ENCODE measurements at places on chromosomes 16 and 17.
A peak's percentile ranks its signal among the peaks of the same experiment; 100 is the strongest.

- DNase-seq: peak; percentile 4
Observed at GRCh38 chr17:43169561-43170139, 1.4 kb upstream of the NBR1 start.

DNA sequence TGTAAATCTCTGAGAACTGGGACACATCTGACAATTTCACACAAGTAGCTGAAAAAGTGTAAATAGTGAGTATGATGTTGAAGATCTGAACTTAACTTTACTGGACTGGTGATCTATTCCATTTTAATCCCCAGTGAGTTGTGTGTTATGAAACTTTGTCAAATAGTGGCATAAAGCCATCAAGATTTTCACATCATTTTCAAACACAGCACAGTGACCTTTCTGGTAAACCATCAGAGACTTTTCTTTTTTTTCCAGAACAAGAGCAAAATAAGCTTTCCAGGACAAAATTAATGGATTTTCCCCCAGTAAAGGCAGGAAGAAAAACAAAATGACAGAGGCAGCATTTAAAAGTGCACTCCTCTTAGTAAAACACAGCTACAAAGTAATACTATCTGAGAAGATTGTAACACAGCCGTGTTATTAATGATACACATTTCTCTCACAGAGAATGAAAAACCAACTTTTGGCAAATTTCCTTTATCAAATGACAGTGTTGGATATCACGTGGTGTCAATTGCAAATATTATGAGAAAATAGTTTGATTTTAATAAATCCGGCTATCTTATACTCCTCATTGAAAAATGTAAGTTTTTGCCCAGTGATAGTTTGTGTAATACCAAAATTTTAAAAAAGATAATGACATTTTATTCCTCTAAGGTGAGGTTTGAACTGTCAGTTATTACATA, 16.8 kb upstream of the COL1A1 start:
- DNase-seq: no peak

DNA sequence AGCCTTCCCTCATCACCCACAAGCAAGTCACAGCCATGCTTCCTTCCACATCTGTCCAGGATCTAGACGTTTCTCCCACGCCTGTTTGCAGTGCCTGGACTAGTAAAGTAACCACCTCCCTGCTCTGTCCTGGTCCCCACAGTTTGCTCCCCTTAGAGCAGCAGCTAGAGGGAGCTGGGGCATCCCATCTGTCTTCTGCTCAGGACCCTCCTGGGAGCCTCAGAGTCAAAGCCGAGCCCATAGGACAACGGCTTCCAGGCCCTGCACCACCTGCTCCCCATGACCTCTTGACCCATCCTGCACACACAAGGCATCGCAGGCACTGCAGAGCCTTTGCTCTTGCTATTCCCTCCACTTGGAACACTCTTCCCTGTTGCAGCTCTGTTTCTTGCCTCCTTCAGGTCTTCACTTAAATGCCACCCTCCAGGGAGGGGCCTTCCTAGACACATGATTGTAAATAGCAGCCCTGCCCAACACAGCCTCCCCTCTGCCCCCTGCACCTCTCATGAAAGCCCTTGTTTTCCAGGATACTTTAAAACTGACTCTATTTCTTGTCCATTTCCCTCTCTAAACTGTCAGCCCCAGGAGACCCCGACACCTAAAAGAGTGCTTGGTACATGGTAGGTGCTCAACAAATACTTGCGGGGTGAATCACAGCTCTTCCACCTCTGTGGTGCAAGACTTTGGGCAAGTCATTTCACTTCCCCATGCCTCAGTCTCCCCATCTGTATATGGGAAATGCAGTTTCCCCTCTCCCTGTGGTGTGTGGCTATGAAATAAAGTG, 3.1 kb downstream of the NATD1 start:
- no peak for DNase-seq

DNA sequence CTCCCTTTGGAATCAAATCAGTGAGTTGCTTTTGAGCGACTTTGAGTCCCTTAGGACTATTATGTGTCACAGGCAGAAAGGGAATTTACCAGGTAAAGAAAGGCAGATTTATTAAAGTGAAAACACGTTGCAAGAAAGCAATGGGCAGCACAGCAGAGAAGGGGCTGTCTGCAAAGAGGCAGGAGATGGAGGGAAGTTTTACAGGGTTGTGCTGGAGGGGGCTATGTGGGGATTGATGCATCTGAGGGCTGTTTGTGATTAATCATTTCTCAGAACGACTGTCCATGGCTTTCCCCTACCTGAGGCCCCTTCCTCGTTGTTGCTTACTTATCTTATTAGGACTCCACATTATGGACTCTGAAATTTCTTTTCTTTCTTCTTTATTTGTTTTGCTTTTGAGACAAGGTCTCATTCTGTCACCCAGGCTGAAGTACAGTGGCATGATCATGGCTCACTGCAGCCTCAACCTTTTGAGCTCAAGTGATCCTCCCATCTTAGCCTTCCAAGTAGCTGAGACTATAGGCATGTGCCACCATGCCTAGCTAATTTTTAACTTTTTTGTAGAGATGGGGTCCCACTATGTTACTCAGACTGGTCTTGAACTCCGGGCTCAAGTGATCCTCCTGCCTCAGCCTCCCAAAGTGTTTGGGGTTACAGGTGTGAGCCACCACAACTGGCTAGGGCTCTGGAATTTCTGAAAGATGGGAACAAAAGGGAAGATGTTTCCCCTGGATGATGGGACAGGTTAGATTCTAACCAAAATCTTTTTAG, 5.5 kb downstream of the WWP2 start:
- no peak for DNase-seq

DNA sequence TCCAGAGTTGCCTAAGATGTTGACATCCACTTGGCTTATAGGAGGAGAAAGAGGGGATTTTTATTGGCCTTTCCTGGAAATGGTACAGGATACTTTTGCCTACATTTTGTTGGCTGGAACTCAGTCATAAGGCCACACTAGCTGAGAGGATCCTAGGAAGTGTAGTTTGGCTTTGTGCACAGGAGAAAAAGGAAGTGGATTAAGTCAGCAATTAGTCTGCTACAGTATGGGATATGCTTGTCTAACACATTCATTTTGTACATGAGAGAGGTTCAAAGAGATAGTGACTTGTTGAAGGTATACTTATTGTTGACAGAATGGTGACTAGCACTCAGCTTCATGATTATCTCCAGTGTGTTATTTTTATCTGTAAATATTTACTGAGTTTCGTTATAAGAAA, 10.3 kb downstream of the UTP18 start:
- no peak for DNase-seq

DNA sequence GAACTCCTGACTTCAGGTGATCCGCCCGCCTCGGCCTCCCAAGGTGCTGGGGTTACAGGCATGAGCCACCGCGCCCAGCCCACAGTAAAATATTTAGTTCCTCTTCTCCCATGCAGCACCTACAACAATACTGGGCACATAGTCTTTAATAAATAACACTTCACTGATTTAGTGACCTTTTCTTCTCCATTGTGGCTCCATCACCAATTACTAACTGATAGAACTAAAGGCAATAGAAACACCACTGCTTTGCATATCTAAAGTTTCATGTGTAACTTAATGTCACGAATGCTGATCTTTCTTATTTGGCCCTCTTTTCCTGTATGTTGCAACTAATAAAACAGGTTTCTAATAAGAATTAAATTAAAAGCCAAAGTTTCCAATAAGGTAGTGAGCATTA, 38.9 kb downstream of the TRIM37 start:
- no peak for DNase-seq

- no peak for DNase-seq
Observed at GRCh38 chr16:53281280-53281679, 153.0 kb upstream of the RBL2 start.

GRCh38 chr17:79132271-79133064, 57.8 kb downstream of the ENGASE start:
- no peak for DNase-seq

GRCh38 chr16:75048530-75048929, 49.7 kb downstream of the ZNRF1 start:
- no peak for DNase-seq

DNA sequence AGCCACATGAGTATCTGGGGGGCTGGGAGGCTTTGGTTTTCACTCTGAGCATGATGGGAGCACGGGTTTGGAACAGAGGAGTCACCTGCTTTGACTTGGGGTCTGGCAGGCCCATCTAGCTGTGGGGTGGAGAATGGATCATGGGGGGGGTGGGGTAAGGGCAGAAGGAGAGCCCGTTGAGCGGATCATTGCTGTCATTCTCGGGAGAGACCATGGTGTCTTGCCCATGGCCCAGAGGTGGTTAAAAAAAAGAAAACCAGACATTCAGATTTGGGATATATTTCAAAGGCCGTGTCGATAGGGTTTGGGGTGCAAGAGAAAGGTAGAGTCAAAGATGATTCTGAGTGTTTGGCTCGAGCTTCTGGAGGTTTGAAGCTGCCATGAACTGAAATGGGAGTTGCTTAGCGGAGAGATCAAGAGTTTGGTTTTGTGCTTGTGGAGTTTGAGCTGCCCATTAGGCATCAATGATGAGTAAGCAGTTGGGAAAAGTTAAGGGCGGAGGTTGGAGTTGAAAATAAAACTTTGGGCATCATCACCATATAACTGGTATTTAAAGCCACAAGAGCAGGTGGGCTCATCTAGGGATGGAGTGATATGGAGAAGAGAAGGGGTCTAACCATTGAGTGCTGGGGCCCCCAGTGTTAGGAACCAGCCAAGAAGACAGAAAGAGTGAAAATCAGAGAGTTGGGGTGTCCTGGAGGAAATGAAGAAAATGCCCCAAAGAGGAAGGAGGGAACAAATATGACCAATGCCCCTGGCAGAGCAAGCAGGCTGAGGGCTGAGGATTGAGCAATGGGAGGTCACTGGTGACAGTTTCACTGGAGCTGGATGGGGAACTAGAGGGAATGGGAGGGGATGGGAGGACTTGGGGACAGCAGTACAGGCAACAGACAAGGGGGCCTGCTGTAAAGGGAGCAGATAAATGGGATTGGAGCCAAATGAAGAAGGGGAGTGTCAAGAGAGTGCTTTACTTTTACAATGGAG, 1.9 kb downstream of the NOD2 start:
- DNase-seq: peak; percentile 68

- no peak for DNase-seq
Observed at GRCh38 chr16:2798723-2799204, 494 bp downstream of the PRSS41 start.

- DNase-seq: no peak
Observed at GRCh38 chr16:82801361-82801760, 174.6 kb downstream of the CDH13 start.

DNA sequence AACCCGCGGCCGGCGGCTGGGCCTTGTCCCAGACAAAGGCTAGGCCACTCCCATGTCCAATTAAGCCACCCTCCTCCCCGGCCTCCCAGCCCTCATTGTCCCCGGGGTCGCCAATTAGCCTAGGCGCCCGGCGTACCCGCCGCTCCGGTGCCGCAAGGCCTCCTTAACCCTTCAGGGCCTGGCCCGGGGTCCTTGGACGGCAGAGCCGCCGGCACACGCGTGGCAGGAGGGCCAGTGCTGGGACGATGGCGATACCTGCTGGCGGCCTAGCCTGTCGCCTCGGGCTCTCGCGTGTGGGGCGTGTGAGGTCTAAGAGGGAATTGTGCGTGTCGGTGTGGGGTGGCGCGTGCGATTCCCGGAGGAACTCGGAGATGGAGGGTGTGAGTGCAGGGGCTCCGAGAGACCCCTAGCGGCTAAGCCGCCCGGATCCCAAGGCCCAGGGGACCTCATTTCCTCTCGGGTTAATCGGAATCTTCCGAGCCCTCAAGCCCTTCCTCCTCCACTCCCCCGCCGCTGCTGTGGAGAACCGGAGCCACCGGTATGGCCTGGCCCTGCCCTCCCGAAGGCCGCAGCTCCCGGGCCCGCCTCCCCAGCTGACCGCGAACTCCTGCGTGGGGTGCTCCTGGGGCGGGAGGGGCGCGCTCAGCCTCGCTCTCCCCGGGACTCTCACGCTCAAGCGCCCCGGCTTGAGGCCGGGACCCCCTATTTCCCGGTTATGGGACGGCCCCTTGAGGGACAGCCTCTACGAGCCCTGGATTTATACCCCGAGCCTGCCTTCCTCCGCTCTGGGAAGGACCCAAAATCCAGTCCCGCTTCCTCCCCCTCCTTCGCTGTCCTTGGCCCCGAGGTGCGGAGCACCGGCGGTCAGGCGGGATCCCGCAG, 11.9 kb downstream of the TBX2 start:
- no peak for DNase-seq

GRCh38 chr17:14058051-14058450, 11.3 kb upstream of the COX10 start:
- DNase-seq: no peak

GRCh38 chr17:43907998-43908721, 824 bp upstream of the MPP2 start:
- peak; percentile 61 for DNase-seq

- DNase-seq: no peak
Observed at GRCh38 chr17:15078570-15078969, 186.6 kb downstream of the PMP22 start.

DNA sequence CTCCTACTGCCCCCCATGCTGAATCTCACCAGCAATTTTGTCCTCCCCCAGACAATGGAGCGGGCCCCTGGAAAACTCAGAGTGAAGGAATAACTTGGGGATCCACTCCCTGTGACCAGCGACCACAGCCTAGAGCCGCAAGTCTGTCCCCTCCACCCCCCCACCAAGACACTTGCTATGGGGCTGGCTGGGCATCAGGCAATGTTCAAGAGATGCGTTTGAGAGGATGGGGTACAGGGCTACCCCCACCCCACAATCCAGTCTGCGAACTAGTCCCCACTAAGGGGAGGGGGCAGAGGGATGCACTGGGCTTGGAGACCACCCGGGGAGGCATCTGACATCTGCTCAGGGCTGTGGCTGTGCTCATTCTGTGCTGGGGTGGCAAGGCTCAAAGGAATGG, 2.4 kb downstream of the PPL start:
- DNase-seq: no peak

DNA sequence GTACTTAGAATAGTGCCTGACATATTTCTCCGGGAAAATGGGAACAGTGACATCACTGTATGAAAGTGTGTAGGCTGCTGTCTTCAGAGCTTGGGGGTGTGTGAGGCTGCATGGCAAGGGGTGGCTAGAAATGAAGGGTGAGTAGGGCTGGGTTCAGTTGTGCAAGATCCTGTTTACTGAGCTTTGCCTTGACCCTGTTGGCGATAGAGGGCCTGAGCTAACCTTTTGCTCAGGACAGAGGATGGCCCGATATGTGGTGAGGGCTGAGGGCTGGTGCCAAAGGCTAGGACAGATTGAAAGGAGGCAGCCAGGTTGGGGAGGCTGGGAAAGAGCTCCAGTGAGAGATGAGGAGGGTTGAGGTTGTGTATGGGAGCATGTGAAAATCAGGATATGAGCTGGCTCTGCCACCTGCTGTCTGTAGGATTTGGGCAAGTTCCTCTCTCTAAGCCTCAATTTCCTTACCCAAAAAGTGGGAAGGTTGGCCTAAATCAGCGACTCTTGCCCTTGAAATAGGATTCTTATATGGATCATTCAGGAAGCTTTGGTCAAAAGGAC, 6.0 kb upstream of the CCL1 start:
- no peak for DNase-seq

All from CD4-positive, alpha-beta T cell treated with Interleukin-1 beta for 1 hour (primary cell).